Activated CD4-positive, alpha-beta memory T cell treated with anti-CD3 and anti-CD28 coated beads, Interleukin-2, amount 10 ng/mL, durations not matched to agents 7 days and 5 days (primary cell): ENCODE measurements at places on chromosomes 13 and 19. TPM values are rescaled to one million over a fixed set of nuclear protein-coding genes. Genes with fewer than 3 reads are reported as not detected.

The UHRF1 gene
- total RNA-seq = 88.3 TPM

DNA sequence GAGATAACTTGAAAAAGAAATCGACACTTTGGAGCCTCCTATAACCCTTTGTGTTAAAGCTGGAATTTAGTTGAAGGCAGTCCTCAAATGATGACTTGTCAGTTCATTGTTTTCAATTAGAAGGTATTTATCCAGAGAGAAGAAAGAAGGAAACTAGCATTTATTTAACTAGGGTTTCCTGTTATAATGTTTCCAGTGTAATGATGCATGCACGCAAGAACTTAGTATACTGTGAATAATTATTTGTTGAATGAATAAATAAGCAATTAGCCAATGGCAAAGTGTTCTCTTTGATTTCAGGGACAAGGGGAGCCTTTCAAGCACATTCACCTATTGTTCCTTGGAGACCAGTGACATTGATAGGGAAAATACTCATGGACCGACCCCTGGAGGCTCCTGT lies 307.4 kb downstream of the KLF5 start:
- no peak for DNase-seq

GRCh38 chr13:107461751-107462150 lies 753.6 kb downstream of the LIG4 start:
- DNase-seq = no peak

GRCh38 chr13:50085063-50085462 lies 69.8 kb downstream of the KCNRG start:
- DNase-seq = no peak
